Stimulated activated CD4-positive, alpha-beta T cell treated with anti-CD3 and anti-CD28 coated beads, Interleukin-4, amount 100 ng/mL, for 4 hours (primary cell): ENCODE measurements at places on chromosomes 1 and 21.

DNA sequence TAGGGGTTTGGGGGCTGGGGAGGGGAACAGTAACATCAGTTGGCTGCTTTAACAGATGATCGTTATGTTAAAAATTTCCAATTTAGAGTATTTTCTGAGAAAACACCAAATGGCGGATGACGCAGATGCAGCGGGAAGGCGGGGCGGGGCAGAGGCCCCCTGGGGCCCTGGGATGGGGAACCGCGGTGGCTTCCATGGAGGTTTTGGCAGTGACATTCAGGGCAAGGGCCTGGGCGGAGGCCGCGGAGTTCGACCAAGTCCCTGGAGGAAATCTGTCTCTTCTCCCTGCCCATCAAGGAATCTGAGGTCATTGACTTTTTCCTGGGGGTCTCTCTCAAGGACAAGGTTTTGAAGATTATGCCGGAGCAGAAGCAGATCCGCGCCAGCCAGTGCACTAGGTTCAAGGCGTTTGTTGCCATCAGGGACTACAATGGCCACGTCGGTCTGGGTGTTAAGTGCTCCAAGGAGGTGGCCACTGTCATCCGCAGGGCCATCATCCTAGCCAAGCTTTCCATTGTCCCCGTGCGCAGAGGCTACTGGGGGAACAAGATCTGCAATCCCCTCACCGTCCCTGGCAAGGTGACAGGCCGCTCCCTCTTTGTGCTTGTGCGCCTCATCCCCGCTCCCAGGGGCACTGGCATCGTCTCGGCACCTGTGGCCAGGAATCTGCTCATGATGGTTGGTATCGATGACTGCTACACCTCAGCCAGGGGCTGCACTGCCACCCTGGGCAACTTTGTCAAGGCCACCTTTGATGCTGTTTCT is 310.2 kb downstream of the PTPRC start:
- DNase-seq = no peak

GRCh38 chr1:158059984-158060383 is 66.5 kb downstream of the KIRREL1 start:
- DNase-seq = no peak

DNA sequence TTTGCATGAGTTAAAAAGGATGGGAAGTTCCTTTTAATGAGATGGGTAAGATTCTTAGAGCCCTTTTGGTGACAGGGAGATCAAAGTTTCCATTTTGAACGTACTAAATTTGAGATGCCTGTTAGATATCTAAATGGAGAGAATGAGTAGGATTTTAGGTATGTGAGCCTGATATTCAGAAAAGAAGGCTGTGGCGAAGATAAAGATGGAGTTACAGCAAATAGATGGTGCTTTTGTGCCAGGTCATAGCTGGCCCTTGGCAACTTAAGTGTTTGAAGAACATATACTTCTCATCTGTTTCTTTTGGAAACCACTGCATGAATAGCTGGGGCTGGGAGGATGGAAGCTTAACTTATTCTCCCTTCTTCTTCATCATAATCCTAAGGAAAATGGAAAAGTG is 282.5 kb downstream of the PTBP2 start:
- DNase-seq = no peak

DNA sequence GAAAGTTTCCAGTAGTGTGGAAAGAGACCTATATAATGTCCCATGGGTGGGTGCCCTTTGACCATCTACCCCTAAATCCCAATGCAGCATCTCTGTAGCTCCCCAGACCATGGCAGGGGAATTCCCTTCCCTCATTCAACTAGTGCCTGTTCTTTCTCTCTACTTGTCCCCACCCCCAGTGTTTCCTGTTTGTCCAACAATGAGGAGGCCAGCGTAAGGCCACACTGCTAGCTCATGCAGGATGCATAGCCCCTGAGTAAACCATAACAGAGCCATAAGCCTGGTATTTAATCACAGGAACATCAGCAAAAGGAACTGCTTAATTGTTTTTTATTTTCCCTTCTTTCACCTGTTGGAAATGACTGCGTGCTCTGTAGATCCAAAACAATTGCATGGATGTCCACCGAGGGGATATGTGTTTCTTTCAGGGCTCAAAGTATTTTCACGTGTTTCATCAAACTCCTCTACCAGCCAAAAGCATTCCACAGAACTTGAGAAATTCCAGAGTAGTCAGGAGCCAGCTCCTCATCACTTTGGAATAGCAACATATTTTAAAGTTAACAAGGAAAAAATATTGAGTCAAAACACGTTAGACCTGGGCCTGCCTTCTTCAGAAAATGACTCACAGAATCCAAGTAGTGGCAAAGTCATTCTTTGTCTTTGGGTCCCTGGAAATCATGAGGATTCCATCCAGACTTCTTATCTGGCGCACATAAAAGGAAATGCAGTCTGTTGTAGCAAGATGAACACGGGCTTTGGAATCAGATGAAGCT is 162.5 kb upstream of the SGIP1 start:
- DNase-seq = no peak

- no peak for DNase-seq
Measured at GRCh38 chr1:234221601-234222000, 151.7 kb upstream of the COA6 start.

GRCh38 chr1:112983537-112984131 is 27.6 kb upstream of the SLC16A1 start:
- DNase-seq = no peak

- DNase-seq = no peak
Measured at GRCh38 chr1:236396665-236397043, 2.6 kb downstream of the EDARADD start.

DNA sequence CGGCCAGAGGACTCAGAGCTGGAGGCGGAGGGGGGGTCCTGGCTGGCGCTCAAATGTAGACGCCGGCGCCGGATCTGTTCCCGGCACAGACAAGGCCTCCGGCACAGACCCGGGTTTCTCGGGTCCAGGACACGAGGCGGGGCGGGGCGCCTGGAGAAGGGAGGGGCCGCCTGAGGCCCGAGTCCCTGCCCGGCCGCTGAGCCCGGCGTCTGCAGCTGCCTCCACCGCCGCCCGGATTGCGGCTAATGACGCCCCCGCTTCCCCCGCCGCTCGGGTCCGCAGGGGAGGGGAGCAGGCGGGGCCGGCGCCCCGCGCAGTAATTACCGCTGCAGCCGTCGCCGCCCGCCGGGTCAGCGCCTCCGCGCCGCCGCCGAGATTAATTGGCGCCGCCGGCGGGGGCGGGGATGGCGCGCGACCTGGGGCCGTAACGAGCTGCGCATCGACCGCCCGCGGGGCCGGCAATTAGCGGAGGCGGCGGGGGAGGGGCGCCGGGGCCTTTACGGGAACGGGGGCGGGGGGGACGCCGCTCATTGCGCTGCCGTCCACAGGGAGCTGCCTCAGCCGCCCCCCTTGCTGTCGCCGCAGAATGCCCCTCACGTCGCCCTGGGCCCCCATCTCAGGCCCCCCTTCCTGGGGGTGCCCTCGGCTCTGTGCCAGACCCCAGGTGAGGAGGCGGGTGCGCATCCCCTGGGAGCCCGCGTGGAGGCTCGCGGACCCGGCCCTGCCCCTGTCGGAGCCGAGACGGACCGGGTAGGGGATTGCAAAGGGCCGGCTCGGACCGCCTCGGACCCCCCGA is 17.3 kb downstream of the NOC2L start:
- DNase-seq = no peak

GRCh38 chr1:67627906-67628305 is 57.1 kb upstream of the GADD45A start:
- no peak for DNase-seq

GRCh38 chr1:47180603-47181094 is 9.2 kb downstream of the PDZK1IP1 start:
- no peak for DNase-seq

- no peak for DNase-seq
Measured at GRCh38 chr1:46516200-46516950, 26.7 kb downstream of the DMBX1 start.

DNA sequence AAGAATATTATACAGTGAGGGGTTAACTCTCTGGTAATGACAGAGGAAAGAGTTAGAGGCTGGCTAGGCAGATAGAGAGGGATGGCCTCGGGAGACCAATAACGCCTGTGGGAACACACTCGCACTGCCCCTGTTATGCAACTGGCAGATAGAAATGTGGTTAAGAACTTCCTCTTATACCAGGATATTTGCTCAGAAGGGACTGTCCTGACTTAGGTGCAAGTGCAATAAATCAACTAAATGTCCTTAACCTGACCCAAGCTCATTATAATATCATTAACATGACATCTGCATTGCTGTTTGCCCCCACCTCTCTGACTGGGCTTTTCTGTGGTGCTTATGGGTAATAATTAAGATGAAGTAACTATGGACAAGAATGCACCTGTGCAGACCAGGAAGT is 1518.0 kb downstream of the NCAM2 start:
- no peak for DNase-seq

GRCh38 chr1:12745992-12746323 is at the start of gene CFAP107:
Gene CFAP107 (plus strand): TSS chr1:12746200. CDS start chr1:12746431, 231 bp downstream.
- no peak for DNase-seq

DNA sequence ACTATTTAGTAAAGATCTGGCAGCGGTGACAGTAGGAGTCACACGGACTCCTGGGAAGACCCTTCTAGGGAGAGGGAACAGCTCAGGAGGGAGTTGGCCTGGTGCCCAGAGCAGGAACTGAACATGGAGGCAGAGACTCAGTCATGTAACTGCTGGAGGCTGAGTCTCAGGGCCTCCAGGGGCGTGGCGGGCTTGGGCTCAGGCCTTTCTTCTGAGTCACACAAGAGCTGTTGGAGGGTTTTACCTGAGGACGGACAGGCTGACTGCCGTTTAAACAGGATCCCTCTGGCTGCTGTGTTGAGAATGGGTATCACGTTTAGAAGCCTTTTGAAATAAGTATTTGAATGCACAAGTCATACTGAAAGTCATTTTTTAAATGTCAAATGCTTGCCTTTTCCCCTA is 7.2 kb upstream of the ETS2 start:
- DNase-seq = no peak

- no peak for DNase-seq
Measured at GRCh38 chr1:8004803-8005573, 21.1 kb downstream of the ERRFI1 start.

DNA sequence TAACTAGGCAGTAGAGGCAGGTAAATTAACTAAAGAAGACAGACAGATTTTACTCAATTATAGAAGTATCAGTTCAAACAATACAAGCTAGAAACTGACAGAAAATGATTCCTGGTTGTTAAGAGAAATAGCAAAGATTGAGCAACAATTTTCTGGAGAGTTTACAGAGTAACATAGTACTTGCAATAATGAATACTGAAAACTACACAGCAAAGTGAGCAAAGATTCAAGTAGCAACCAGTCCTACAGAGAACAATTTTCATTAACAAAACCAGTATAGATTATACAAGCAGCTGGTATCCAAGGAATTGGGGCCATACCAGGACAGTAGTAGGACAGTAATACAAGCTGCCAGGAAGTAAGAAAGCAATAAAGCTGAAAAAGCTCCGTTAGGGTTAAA is 37.6 kb downstream of the EYA3 start:
- no peak for DNase-seq

GRCh38 chr1:10835822-10836421 is 39.5 kb upstream of the CASZ1 start:
- DNase-seq = no peak

DNA sequence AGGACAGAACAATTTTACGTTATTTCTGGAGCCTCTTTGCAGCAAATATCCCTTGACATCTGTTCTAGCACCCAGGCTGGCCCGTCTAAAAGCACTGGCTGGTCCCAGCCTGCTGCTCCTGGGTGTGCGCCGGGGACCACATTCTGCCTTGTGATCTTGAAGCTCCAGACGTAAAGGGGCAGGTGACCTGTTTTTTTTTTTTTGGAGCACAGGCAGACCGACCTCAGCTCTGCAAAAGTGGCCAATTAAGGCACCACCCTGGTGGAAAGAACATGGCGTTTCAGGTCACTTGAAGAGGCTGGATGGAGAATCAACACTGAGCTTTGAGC is 13.8 kb upstream of the CAMTA1 start:
- no peak for DNase-seq

DNA sequence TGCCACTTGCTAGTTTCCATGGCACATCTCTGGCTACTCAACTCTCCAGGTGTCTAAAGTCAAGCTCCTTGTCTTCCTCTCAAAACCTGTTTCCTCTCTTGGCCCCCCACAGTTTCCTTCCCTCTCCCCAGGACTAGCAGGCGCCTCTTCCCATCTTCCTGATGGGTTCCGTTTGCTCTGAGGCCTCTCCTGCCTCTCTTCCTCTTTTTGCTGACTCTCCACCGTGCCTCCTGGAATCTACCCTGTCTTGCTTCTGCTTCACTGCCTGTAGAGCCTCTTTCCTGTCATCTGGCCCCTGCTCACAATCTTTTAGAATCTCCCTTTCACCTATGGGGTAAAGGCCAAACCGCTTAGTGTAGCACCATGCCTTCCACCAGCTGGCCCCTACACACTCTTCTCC is 21.8 kb upstream of the LHX4 start:
- DNase-seq = no peak

DNA sequence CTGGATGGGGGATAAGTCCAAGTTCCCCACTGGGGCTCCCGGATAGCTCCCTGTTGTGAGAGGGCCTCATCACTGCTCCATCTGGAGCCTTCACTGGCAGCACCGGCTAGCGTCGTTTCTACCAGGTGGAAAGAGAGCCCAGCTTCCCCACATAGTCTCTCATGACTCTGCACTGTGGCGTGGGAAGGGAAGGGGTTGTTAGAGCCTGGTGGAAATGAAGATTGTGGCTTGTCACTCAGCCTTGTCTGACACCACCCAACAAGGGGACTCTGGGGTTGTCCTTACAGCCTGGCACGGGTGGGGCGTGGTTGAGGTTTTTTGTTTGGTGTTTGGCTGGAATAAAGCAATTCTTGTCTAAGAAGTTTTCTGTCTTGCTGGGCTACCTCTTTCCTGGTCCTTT is 94.6 kb downstream of the ADARB1 start:
- no peak for DNase-seq

GRCh38 chr1:175597205-175597604 is 146.2 kb downstream of the TNR start:
- no peak for DNase-seq

- no peak for DNase-seq
Measured at GRCh38 chr1:176626572-176627061, 163.6 kb downstream of the PAPPA2 start.

DNA sequence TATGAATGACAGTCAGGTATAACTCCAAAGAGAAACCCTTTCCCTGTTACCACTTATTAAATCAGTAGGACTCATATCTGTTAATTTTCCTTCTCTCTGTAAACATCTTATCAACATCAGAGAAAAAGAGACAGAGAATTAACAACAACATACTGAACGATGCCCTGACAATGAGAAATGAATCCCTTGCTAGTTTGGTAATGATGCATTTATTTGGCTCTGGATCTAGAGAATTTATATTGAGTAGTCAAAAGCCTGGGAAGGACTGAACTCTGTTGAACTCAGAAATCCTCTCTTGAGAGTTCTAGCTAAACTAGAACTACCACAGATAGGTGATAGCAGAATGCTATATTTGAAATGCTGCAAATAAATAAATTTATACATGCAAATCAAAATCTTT is 325.6 kb downstream of the DISC1 start:
- no peak for DNase-seq

GRCh38 chr21:35422011-35422410 is 372.9 kb upstream of the RUNX1 start:
- no peak for DNase-seq

GRCh38 chr1:7590426-7590790 is 180.7 kb upstream of the VAMP3 start:
- DNase-seq = no peak
